ENCODE measurements at places on chromosomes 1 and 21. TPM values are rescaled to one million over a fixed set of nuclear protein-coding genes. Genes with fewer than 3 reads are reported as not detected.

FCER1A gene
- 0.10 TPM for polyA plus RNA-seq

GRCh38 chr1:185699874-185700273, 34.3 kb upstream of the HMCN1 start:
- DNase-seq = no peak

DNA sequence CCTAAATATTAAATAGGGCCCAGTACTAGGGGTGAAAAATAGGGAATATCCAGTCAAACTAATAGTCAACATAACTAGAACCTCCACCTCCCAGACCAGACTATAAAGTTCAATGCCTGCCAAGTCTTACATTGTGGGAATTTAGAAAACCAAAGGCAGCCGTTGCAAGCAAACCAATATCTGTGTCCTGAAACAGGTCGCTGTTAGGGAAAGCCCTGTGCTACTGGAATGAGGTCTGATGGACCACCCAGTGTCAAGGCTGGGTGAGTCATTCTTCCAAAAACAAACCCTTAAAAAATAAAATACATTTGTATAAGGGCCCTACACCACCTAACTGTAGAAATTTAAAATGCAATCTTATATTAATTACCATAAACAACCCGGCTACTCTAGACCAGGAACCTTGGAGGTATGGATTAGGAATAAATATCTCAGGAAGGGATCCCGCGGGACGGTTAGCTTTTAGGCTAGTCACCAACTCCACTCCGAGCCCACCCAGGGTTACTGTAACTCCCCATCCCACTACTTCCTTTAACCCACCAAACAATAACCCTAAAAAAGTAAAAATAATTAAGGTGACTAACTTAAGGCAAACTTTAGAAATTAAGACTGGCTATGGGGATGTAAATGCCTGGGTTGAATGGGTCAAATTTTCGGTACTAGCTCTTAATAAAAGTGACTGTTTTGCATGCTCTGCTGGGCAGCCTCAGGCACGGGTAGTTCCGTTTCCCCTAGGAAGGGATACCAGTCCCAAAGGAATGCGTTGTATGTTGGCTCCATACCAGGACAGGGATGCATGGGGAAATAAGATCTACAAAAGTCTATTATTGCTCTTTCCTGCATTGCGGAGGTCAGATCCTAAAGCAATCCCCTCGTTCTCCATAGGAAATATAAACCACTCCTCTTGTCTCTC, 65.4 kb upstream of the TLR5 start:
- peak; percentile 47 for DNase-seq

DNA sequence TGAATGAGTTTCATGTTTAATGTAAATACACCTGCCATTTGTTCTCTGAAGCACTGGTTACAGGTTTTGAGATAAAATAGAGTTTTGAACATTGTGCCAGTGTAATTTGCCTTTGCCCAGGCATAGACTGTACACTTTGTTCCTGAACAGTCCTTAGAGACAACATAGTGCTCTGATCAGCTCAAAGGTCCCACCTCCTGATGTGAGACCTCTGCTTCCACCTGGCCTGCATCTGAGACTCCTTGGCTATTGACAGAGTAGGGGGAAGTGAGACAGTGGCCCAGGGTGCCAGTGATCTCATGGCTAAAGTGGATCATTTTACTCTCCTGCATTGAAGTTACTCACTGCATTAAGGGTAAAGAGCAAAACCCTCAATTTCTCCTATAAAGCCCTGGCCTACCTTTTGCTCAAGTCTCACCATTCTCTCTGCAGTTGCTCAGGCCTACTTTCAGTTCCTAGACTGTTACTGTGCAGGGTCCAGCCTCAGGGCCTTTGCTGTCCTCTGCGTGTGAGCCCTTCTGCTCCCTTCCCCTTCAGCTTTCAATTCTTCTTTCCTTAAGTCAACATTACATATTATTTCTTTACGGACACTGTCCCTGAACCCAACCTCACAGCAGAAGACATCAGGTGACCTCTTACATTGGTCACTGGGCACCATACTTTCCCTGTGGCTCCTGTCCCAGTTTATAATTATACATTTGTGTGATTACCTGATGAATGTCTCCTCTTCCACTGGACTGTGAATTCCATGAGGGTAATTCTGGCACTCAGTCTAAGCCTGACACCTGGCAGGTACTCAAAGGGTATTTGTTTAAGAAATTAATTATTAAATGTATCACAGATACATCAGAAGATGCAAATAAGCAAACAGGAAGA, 142.9 kb downstream of the ROR1 start:
- DNase-seq = no peak

GRCh38 chr1:242089911-242090310, 91.0 kb upstream of the MAP1LC3C start:
- no peak for DNase-seq

- DNase-seq = no peak
These were observed 117.6 kb upstream of the RUNX3 start for GRCh38 chr1:25047506-25048240.

TMEM82 gene
- not detected for polyA plus RNA-seq

Measured in muscle of leg (tissue), 16 donors.